ENCODE measurements at places on chromosomes 5 and 9.
A peak's percentile ranks its signal among the peaks of the same experiment; 100 is the strongest.

DNA sequence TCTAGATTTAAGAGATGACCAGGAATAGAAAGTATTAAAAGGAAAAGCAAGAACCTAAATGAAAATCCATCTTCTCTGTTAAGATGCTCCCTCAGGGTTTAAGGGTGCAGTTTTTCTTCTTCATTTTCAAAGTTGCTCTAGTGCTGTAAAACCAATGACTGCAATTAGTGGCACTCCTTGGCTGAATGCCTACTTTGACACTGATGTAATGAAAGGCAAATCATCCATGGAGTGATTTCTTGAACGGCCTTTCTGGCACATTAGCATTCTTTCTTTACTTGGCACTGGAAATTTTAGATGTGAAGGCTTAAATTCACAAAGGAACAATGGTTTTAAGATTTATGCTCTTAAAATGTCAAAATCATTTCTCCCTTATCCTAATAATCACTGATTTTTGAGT, 19.3 kb upstream of the ISCA1 start:
- no peak for DNase-seq

DNA sequence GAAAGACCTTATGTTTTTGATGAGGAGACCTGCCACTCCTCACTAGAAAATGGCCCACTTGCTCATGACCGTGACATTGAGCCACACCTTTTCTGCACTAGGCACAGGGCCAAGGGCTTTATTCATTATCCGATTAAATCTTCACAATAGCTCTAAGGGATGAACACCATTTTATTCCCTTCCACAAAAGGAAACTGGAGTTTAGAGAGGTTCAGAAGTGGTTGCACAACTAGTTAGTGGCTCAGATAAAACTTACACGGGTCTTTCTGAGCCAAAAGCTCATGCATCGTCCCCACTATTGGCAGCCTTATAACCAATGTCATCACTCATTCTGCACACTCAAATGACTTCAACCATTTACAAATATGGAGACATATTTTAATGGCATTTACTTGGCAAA, 39.4 kb downstream of the SUSD1 start:
- no peak for DNase-seq

DNA sequence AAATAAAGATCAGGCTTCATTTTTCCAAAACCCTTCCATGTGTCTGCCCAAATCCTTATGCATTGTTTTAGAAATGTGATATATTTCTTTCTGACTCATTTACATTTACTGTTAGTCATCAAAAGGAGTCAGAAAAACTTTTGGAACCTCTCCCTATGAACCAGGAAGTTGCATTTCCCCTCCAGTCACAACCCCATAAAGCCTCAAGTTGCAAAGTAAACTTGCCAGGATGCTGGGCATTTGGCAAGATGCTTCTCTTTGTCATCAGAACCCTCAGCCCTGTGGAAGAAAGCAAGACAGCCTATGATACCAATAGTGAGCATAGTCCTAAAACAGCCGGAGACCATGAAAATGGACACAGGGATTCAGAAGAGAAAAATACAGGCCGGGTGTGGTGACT, 84.2 kb downstream of the MUSK start:
- DNase-seq: peak; percentile 98

DNA sequence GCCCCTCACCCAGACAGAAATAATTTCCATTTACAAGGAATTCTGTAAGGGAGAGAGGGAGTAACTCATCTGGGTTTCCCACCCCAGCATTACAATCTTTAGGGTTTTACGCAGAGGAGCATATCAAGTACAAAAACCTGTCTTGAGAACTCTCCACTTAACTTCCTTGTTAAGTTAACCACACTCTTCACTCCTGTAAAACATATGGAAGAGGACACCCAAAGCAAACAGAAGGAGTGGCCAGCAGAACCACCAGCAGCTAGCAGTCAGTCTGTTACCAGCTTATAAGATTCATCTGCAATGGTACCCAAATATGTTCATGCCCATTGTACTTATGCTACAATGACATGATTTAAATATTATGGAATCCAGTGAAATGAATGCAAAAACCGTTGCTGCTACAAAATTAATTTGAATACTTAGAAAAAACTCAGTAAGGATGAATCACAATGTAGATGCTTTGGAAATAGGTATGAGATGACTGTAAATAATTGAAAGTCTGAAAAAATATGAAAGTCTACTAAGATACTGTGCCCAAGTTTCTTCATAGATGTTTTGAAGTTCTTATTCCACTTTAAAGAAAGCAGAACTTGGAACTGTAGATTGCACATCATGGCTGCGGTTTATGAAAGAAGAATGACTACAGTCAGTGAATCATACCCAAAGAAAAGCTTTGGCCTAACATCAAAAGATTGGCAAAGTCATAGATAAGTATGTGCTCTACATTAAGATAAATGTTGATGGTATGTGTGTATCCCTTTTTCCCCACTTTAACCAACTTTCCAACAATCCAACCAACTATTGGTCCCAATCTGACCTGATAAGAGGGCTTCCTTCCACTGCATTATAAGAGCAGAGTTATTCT, 233.6 kb downstream of the ACTL7B start:
- peak; percentile 80 for DNase-seq

GRCh38 chr9:111916234-111916645, 19.6 kb downstream of the UGCG start:
- no peak for DNase-seq

DNA sequence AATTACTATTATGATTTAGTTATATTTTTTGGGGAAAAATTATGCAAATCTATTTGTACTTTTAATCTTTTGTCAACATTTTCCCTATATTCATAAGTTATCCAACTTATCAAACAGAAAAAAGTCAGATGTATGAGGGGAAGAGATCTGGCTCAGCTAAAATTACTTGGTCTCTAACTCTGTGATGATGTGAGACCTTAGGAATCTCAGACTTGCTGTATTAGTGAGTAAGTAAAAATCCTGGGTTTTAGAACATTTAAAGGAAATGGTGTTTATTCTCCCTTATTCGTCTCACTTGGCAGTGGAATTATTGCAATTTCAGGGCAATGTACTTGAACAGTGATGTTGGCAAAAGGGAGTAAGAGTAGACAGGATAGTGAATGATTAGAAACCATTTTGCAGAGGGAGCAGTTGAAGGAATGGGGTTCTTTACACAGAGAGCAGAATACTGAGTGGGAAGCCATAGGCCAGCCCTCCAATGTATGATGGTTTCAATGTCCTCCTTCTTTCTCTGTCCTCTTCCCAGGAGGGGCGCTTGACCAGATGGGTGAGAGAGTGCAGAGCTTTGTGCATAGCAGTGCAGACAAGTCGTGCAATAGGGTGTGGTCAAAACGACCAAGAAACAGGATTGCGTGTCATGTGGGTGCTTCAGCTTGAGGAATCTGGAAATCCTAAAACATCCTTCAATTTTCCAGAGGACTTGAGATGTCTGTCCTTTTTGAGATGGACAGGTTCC, 91.7 kb downstream of the TENT4A start:
- peak; percentile 52 for DNase-seq

GRCh38 chr9:72402744-72403143, 37.7 kb upstream of the ZFAND5 start:
- DNase-seq: no peak

DNA sequence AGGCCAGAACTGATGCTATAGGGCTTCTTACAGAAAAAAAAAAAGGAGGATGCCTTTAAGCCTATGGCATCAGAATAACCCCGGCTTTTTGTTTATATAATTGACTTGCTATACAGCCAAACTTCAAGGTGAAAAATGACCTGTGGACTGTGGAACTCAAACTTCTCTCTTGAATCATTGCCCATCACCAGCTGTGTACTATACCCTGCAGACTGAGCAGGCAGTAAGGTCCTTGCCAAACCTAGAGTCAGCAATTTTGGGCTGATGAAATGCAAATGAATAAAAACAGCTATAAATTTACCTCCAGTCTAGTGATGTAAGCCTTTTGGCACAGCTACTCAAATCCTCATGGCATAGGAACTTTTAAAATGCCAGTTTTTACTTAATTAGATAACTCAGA, 44.5 kb upstream of the PPP3R2 start:
- DNase-seq: no peak

GRCh38 chr5:78908173-78909061, 76.7 kb downstream of the ARSB start:
- peak; percentile 66 for DNase-seq

DNA sequence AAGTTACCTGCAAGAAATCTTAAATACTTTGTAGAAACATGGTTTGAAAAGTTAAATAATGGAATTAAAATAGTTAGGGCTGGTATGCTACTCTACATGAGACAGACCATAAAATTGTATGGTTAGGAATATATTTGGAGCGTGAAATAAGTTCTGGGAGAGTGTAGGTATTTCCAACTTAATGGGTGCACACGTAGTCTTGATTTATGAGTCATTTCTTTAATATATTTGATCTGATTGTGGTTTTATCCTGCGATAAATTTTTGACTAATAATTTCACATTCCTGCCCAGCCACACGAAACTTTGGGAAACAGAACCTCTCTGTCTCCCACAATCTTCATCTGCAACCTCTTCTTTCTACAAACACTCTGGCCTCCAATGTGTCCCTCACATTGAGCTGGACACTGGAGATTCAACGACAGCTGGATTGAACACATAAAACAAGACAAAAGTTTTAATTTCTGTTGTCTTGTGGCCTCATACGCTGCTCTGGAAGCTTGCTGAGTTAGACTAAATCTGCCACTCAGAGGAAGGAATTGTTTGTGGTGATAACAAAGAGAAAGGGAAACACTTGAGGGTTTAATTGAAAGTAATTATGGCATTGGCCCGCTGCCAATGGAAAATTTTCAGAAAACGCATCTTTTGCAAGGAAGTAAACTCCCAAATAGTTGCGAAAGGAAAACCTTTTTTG, 201.8 kb upstream of the ZNF608 start:
- no peak for DNase-seq

DNA sequence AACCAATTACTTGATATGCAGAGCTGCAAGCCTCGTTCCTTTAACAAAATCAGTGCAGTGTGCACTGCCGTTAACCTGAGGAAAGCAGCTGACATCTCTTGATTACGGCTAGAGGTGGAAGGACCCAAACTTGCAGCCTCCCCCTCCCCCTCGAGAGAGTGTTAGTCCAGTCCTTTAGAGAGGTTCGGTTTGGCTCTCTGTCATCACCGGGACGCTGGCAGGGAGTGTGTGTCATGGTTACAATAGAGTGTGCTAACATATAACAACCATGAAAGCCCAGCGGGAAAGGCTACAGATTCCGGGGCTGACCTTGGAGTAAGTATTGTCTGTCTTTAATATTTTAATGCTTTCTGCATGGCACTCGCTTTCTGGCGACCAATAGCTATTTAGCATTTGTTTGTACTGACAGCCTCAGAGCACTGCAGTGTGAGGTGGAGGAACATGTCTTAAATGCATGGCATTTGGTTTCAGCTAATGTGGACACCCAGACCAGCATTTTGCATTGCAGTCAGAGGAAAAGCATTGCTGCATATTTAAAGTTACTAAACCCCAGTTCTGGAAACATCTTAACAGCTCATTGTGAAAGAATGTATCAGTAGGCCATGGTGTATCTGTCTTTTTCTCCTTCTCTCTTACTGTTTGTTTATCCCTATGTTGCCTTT, 237.5 kb downstream of the CD180 start:
- DNase-seq: peak; percentile 76

DNA sequence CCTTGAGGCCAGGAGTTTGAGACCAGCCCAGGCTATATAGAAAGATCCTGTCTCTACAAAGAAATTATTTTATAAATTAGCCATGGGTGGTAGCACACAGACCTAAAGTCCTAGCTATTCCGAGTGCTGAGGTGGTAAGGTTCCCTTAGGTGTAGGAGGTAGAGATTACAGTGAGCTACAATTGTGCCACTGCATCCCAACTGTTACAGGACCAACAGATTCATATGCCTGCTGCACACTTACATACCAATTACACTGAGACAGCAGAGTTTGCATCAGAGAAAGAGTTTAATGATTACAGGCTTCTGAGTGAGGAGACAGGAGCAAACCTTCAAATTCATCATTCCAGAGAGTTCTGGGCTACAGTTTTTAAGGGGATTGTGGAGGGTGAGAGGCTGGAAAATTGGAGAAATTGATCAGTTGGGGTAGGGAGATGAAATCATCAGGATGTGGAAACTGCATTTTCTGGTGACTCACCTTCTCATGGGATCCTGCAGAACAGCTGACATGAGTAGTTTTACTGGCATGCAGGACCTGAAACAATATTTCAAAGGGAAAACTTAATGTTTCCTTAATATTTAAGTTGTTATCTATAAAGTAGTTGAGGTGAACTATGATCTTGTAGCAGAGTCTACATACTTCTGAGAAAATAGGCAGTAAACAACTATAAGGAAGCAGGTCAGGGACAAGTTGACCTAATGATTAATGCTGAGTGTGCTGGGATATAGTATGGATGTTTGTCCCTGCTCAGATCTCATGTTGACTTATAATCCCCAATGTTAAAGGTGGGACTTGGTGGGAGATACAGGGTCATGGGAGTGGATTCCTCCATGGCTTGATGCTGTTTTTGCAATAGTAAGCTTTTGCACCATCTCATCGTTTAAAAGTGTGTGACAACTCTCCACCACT, 54.7 kb downstream of the ANXA2R start:
- peak; percentile 78 for DNase-seq

- DNase-seq: peak; percentile 9
Measured at GRCh38 chr9:91116211-91116610, 245.5 kb downstream of the AUH start.

GRCh38 chr5:169788168-169788567, 151.1 kb downstream of the DOCK2 start:
- peak; percentile 93 for DNase-seq

DNA sequence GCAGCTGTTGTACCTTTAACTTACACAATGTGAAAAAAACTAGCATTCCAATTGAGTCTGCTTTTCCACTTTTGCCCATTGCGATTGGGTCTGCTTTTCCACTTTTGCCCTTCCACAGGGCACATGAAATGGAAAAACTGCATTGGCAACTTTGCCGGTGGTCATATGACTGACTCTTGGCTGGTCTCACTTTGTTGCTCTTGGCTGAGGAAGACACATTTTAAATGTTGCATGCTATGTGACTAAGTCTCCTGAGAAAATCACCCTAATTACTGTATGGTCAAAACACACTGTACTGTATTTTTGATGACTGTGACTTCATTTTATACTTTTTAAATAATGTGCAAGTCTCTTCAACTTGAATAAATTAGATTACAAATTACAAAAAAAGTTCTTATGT, 1.6 kb upstream of the OXCT1 start:
- DNase-seq: peak; percentile 24

DNA sequence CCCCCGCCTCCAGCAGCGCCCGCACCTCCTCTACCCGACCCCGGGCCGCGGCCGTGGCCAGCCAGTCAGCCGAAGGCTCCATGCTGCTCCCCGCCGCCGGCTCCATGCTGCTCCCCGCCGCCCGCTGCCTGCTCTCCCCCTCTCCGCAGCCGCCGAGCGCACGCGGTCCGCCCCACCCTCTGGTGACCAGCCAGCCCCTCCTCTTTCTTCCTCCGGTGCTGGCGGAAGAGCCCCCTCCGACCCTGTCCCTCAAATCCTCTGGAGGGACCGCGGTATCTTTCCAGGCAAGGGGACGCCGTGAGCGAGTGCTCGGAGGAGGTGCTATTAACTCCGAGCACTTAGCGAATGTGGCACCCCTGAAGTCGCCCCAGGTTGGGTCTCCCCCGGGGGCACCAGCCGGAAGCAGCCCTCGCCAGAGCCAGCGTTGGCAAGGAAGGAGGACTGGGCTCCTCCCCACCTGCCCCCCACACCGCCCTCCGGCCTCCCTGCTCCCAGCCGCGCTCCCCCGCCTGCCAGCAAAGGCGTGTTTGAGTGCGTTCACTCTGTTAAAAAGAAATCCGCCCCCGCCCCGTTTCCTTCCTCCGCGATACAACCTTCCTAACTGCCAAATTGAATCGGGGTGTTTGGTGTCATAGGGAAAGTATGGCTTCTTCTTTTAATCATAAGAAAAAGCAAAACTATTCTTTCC, 19.3 kb downstream of the CDKN2A start:
- peak; percentile 96 for DNase-seq
